Coronary artery (tissue), 2 donors: ENCODE measurements at places on chromosomes 2 and 18.

DNA sequence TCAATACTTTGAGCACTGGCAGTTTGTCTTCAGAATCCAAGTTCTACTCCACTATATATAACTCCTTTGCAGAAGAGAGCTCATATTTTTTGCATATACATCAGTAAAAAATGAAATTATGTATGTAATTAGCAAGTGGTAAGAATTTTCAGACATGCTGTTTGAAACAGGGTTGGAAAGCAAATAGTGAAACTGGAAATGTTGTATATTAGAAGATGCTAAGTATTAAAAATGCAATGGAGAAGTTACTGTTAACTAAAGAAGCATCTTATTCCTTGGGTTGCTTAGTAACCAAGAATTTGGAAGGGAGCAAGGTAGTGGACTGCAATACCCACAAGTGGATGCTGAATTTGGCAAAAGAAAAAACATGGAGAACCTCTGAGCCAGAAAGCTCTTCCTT lies 88.6 kb upstream of the DLGAP1 start:
- no peak for DNase-seq

GRCh38 chr2:9666306-9666705 lies 35.5 kb upstream of the YWHAQ start:
- no peak for DNase-seq

DNA sequence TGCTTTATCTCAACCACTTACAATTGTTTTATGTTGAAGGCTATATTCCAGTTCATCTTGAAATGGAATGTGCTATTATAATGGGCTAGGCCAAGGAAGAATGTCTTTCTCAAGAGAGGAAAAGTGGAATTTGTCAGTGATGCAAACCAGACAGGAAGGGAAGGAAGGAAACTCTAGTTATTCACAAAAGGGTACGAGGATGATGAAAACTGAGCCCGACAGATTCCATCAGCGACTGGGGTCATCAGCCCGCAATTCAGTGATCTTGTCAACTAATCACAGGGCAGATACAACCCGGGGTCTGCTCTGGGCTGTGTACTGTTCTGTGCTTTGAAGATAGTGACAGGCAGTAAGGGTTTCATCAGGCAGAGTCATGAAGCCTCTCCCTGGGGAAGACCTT lies 23.4 kb upstream of the LYPD6 start:
- DNase-seq: no peak

- no peak for DNase-seq
Measured at GRCh38 chr2:217206016-217206725, 346.3 kb upstream of the TNP1 start.

GRCh38 chr18:44741085-44741484 lies 60.4 kb downstream of the SETBP1 start:
- DNase-seq: no peak

GRCh38 chr2:140199312-140199711 lies 1419.1 kb upstream of the NXPH2 start:
- no peak for DNase-seq

GRCh38 chr18:69980509-69980908 lies 32.8 kb upstream of the CD226 start:
- DNase-seq: no peak

DNA sequence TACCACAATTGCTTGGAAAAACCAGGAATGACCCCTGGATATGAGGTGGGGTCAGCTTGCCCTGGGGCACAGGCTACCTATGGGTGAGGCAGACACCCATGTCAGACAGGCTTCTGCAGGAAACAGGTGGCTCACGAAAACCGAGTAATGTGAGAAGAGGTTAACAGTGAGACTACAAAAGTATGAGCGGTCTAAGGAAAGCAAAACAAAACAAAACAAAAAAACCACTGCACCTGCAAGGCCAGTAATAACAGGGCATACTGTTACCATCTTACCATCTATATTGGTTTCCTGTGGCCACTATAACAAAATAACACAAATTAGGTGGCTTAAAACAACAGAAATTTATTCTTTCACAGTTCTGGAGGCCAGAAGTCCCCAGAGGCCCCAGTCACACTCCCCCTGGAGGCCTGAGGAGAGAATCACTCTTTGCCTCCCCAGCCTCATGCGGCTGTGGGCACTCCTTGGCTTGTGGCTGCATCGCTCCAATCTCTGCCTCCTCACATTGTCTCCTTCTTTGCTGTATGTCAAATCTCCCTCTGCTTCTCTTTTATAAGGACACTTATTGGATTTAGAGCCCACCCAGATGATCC lies 86.6 kb upstream of the EPC2 start:
- no peak for DNase-seq

DNA sequence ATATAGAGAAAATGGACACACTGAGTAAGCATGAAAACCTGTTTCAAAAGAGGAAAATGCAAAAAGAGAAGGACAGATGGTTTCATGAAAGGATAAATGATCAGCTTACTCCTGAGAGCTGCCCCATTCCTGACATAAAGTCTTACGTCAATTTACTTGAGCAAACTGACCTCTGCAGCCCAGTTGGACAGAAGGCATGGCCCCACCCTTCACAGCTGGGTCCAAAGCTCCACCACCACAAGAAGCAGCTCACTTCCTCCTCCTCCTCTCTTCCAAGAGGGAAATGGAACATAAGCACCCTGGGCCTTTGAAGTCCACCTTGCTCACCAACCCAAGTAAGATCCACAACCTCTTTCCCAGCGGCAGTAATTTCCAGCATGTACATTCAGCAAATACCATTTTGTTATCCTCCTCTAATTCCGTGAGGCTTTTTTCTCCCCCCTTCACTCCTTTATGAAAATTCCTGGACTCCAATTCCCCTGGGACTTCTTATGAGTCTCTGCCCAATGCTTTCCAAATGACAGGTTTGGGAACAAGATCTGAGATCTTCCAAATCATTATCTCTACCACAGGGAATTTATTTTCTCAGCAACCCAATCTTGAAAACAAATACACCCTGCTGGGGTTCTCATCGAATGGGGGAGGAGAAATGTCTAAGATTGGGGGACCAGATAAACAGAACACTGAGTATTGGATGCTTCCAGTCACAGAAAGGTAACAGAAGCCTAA lies 10.1 kb downstream of the COL4A4 start:
- no peak for DNase-seq

DNA sequence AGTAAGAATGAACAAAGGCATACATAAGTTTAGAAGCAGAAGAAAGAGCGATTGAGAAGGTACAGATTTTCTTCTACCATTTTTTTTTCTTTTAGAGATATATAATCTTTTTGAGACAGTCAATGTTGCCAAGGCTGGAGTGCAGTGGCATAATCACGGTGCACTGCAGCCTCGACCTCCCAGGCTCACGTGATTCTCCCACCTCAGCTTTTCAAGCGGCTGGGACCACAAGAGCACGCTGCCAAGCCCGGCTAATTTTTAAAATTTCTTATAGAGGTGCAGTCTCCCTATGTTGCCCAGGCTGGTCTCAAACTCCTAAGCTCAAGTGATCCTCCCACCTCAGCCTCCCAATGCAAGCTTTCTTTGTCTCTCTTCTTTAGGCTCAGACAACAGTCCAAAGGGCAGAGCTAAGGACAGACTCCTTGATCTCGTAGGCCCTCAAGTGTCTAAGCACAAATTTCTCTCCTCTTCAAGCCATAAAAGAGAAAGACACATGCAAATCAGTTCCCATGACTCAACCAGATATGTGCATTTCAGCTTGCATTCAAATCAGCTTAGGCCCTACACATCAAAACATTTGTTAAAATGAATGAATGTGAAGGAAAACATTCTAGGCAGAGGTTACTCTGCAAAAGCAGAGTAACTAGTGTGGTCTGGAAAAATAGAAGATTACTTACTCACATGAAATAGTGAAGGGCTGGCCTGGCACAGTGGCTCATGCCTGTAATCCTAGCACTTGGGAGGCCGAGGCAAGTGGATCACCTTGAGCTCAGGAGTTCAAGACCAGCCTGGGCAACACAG lies 18.0 kb downstream of the ITSN2 start:
- DNase-seq: no peak

DNA sequence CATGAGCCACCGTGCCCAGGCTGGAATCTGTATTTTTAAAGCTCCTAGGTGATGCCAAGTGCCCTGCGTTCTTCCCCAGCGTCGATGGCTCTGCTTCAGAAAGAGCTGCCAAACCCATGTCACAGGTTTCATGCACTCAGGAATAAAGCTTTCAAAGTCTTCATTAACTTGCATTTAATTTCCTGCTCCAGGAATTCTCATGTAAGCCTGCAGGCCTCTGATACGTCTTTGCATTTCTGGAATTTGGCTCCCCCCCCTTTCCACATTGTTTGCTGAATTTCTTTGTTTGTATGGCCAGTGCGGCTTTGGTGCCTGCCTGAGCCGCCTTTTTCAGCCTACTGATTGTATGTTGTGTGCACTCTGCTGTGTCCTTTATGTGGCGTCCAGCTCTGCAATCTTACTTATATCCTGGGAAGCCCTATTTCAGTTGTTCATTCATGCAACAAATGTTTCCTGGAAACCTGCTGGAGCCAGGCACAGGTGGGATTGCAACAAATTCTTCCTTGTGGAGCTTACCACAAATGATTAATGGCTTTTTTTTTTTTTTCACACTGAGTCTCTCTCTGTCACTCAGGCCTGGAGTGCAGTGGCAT lies 17.9 kb upstream of the OTOF start:
- DNase-seq: no peak

DNA sequence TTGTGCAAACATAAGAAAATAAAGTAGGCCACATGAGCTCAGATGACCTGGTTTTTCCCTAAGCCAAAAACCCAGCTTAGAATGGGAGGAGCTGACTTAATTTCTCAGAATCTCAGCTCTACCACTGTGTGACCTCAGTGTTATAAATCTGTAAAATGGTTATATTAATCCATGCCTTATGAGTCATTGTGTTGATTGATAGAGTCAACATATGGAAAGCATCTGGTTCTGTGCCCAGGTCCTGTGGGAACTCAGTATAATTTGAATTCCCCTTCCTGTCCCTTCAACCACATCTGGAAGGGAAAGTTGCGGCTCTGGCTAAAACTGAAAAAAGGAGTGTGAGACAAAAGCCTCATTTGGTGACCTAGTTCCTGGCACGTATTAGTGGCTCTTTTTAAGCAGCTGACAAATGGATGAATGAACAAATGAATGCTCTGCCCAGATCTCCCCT lies 25.7 kb downstream of the TMEM177 start:
- DNase-seq: no peak

GRCh38 chr2:151241224-151241623 lies 20.4 kb downstream of the RBM43 start:
- no peak for DNase-seq

DNA sequence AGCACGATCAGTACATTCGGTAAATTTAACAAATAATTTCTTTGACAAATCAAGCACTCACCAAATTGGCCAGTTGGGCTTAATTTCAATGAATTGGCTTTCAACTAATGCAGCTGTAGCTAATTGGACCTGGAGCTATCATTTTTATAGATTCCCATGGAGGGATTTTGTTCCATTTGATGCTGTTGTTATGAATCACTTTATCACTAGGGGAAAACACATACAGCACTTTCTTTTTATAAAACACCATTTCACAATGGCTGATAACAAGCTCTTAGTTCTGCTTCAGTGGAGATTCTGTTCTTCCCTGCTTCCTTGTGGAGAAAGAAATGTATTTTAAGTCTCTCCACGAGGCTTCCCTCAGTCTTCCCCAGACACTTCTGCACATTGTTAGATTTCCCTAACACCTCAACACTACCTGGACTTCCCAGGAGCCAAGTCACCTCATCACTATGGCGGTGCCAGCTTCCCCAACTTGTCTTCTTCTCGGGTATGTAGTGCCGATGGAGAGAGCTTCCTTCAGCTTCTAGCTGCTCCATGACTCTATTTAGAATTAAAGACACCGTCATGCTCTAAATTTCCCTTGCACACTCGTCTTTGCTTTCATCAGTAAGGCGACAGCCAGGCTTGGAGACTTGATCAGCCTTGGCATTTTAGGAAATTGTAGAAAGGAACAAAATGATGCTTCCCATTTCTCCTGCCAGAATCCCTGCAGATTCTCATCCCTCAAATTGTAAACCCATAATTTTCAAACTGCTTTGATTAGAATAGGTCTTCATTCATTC lies 72.0 kb downstream of the INPP5D start:
- DNase-seq: no peak

DNA sequence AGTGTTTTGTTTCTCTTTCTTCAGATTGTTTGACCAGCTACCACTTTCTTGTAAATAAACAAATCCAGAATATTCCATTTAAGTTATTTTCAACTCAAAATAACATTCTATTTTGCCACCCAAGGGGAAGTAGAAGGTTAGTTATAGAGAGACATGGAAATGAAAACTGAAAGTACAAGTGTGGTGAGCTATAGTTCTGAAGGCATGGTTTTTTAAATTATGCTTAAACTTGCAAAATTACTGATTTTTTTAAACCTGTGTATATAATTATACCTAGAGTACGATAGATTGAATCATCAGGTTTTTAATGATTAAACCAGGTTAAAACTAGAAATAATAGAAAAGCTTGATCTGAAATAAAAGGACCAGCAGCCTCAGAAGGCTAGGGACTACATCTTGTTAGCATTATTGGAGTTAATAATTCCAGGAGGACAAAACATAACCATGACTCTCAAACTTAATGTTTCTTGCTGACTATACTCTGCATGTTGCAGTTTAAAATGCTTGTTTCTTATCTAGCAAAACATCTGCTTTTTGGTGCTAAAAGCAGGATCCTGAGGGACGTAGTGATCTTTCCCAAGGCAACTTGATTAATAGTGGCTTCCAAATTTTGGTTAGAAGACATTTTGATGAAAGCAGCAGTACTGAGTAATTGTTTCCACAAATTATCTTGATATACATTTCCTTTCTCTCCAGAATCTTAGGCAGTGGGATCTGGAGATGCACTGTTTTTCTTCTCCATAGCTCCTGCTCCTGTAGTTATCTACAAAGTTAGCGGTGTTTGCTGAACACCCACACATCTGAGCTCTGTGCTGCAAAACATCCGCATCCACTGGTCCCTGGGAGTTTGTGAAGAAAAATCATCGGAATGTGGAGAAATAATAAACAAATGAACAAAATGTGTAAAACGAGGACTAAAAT lies 327.2 kb upstream of the PKDCC start:
- no peak for DNase-seq

DNA sequence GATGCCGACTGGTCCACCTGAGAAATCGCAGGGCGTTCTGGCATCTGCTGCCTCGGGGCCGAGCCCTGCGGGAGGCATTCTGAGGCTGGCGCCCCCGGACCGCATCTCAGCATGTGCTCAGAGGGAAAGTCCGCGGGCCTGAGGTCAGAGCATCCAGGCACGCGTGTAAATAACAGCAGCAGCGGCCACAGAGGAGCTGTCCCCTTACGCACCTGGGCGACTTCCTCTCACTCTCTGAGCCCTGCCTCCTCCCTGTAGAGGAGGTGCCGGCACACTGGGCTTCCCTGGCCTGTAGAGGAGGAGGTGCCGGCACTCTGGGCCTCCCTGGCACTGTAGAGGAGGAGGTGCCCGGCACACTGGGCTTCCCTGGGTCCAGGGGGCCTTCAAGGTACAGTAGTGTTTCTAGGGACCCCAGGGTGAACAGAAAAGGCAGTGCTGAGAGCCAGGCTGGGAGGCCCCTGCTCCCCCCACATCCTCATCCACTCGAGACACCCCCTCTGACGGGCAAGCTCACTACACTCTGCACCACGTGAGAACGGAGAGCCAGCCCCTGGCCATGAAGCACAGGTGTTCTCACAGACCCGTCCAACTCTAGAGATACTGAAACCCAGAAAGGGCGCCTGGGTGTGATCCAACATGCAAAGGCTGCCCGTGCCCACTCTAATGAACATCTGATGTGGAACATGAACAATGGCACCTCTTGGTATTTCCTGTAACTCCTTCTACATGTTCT lies 263.5 kb downstream of the HDAC4 start:
- DNase-seq: no peak
